ENCODE measurements at places on chromosomes 12 and 14. TPM values are rescaled to one million over a fixed set of nuclear protein-coding genes. Genes with fewer than 3 reads are reported as not detected.

- no peak for DNase-seq
Measured at GRCh38 chr12:42957136-42957535, 367.6 kb upstream of the PRICKLE1 start.

DNA sequence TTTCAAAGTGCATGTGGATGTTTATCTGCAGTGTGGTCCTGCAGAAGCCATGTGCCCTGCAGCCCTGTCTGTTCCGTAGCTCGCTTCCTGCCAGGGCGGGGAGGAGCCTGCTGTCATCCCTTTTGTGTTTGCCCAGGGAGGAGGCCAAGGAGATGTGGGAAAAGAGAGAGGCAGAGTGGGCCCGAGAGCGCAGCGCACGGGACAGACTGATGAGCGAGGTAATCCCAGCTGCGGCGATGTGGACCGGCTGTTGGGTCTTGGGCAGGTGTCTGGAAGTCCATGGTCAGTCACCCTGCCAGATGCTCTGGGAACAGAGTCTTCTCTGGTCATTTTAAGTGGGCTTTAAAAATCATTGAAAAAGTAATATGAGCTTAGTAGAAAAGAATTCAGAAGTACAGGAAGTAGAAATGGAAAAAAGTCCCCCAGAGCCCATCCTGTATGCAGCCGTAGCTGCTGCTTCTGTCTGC lies 12.8 kb downstream of the TCHP start:
- no peak for DNase-seq

DNA sequence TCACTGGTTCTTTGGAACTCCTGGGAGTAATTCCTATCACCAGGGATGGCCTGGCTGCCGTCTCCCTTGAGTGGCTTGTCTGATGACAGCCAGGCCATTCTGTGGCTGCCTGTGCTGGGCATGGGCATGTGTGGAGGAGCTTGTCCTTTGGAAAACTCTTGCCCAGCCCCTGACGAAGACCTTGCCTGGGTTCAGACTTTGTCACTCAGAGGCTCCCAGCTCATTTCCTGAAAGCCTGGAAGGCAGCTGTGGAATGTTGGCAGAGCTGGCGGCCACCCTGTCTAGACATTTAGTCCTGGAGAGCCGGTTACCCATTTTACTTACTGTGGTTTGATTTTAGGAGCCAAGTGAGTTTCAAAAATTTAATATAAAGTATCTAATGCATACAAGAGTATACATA lies 34.0 kb downstream of the TUNAR start:
- no peak for DNase-seq

CMA1 gene
- not detected for total RNA-seq

FITM1 gene
- total RNA-seq: 0.33 TPM

ADAM21 gene
- not detected for total RNA-seq
